ENCODE measurements at places on chromosomes 13 and 19.
A peak's percentile ranks its signal among the peaks of the same experiment; 100 is the strongest.

DNA sequence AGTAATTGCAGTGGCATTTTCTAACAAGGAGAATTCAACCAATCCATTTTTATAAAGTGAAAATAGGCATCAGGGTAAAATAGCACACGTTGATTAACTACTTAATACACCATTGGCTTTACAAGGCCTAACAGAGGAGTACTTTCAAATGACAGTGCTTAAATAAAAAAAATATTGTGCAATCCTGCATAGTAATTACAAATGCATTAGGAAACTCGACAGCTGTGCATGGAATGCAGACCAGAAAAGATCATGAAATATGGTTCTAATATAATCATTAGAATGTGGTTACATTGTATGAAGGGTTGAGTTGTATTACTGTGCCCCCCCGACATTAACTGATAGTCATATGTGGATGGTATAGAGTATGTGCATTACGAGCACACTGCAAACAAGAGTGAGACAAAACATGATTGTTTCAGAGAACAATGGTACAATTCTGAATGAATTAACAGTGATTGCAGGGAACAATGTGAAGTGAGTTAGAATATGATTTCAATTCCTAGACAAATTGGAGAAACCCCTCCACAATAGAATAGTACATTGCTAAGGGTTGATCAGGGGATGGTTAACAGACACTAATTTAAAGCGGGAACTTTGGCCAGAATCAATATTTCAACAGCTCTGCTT lies 270.6 kb downstream of the GPC5 start:
- no peak for DNase-seq

DNA sequence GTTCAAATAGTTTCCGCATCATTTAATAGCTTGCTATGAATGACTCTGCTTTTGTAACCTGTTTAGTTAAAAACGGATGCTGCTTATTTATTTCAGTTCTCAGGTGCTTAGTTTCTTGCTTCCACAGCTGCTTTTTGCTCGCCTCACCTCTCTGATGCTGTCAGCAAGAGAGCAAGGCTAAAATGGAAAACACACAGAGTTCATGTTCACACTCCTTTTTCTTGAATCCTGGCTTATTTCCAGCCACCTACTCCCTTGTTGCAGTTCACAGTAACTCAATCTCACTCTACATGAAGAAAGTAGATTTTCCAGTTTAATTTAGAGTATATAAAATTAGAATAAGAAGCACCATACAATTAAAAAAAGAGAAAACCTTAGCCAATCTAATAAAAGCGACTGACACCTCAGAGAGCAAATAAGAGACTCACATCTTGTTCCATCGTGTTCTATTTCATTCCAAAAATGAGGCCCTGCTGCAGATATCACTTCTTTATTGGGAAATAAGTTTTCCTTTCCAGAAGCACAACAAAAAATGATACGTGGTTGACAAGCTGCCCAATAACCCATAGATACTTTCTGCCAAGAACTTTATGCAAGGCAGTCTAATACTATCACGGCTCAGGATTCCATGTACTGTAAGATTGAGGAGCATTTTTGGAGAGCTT lies 326.1 kb upstream of the SLITRK1 start:
- DNase-seq, result no peak

GRCh38 chr13:28329395-28330158 lies 165.4 kb downstream of the FLT1 start:
- peak; percentile 97 for DNase-seq

DNA sequence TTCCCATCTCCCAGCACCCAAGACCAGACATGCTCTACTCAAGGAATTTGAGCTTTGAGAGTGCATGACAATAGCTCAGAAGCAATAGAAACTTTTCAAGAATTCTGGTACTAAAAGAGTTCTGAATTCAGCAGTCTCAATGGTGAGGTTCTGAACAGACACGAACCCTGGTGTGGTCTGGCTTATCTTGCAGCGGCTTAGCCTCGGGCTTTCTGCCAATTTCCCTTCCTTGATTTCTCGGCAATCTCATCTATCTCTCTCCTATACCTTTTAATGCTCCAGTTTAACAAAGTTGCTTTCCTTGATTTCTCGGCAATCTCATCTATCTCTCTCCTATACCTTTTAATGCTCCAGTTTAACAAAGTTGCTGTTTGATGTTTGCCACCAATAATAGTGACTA lies 174.6 kb downstream of the SPRY2 start:
- no peak for DNase-seq

DNA sequence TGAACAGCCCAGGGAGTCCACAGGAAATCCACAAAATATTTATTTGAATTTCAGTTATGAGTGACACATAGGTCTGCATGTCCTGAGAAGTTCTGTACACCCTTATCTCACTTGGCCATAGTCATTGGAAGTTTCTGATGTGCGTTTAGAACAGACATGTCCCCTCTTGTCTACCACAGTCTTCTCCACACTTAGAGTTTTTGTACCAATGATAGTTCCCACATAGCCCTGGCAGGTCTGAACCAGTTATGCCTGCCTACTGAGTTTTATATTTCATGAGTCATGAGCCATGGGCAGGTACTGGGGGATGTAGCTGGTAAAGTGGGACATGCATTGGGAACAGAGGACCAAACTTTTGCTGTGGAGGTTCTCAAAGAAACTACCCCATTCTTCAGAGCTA lies 11.3 kb downstream of the ZNF132 start:
- no peak for DNase-seq

- DNase-seq, result no peak
Observed at GRCh38 chr13:44307844-44308243, 65.8 kb upstream of the SERP2 start.

- no peak for DNase-seq
Observed at GRCh38 chr19:11405846-11406643, 13.1 kb downstream of the RGL3 start.

- no peak for DNase-seq
Observed at GRCh38 chr13:101982903-101983302, 418.9 kb downstream of the FGF14 start.

DNA sequence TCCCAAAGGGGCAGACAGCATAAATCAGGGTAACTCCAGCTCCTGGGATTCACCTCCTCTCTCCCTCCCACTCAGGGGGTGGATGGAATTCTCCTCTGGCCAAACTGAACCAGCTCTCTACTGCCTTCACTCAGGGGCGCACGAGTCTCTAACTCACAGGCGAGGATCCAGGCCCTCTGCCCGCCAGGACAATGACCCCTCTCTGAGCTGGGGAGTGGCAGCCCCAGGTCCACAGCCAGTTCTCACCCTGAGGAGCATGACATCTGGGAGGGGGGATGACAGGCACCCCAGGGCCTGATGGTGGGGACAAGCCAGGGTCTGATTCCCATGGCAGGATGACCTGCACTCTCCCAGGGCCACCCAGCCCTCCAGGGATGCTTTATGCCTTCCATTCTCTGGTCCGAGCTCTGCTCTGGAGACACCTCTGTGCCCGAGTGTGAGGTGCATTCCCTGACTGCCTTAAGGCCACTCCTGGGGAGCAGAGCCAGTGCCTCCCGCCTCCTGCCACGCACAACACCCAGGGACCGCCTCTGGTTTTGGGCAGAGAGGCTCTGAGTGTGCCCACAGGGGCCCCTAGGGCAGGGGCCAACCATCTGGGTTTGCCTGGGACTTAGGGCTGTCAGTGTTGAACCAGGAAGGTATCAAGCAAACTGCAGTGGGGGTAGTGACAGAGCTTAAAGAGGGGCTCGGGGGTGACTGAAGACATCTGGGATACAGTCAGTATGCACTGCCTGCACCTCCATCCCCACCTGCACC lies 66.2 kb downstream of the GNG7 start:
- no peak for DNase-seq

DNA sequence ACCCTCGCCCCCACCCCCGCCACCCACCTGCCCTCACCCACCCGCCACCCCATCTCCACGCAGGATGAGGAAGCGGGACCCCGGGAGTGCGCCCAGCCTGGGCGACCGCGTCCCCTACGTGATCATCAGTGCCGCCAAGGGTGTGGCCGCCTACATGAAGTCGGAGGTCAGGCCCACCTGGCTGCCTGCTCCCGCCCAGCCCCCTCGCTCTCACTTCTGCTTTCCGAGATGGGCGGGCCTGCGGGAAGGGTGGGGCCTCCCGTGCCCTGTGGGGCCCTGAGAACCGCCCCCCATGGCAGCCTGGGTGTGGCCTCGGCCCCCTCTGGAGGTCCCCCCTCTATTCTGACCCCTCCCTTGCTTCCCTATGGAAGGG lies 3.1 kb upstream of the SPIB start:
- DNase-seq, result no peak

GRCh38 chr19:31664997-31665396 lies 315.8 kb upstream of the TSHZ3 start:
- DNase-seq, result no peak

- DNase-seq, result no peak
Observed at GRCh38 chr19:47109541-47110375, 3.8 kb downstream of the ZC3H4 start.

DNA sequence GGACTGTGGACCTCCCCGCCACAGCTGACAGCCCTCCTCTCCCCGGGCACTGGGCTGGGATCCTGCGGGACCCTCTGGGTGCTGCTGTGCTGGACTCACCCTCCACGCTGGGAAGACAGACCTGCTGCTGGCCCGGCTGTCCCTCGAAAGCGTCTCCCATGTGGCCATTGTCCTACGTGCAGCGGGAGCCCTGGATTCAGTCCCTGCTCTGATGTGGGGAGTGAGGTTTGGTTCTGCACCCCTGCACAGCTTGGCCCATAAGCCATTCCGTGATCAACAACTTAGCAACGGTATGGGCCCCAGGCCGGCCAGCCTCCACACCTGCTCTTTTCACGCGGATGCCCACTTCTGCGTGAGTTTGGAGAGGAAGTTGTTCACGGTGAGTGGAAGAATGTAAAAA lies 195.2 kb downstream of the TEX29 start:
- DNase-seq, result no peak

GRCh38 chr19:991174-991931 lies 7.2 kb downstream of the WDR18 start:
- DNase-seq, result no peak

DNA sequence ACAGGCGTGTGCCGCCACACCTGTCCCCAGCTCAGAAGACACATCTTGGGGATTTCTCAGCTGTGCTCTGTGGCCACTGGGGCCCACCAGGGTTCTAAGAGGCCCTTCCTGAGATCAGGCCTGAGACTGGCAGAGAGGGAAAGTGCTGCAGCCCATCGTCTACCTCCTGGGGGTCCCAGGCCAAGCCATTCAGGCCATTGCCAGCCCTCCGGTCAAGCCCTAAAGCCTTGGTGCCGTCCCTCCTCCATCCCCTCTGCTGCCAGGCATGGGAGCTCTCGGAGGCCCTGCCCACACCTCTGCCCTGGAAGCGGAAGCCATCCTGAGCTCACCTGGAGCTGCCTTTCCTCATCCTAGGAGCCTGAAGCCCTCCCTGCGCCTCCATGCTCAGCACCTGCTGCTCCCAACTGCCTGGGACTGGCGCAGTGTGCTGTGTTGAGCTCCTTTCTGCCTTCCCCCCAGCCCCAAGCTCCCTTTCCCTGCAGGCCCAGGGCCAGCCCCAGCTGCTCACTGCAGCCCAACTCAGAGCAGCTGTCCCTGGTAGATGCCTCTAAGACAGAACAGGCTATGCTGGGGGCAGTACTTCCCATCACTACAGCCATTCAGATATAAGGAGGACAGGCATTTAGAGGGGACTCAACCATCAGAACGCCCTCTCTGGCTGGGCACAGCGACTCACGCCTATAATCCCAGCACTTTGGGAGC lies 2.9 kb downstream of the SLC7A9 start:
- DNase-seq, result no peak

DNA sequence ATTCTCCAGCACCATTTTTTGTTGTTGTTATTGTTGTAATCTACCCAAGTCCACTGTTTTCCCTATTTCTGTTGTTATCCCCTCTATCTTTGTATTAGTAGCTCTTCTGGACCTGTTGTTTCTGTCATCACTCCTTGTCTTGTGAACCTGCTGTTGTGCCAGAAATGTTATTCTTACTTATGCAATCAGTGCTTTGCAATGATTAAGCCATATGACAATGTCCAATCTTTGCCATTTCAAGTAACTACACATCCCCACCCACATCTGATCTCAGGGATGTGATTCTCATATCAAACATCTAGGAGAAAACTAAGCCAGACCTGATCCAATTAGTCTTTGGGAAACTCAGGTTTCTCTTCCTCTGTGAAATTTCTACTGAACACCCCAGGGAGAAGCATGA lies 472.6 kb upstream of the KLHL1 start:
- DNase-seq, result no peak

DNA sequence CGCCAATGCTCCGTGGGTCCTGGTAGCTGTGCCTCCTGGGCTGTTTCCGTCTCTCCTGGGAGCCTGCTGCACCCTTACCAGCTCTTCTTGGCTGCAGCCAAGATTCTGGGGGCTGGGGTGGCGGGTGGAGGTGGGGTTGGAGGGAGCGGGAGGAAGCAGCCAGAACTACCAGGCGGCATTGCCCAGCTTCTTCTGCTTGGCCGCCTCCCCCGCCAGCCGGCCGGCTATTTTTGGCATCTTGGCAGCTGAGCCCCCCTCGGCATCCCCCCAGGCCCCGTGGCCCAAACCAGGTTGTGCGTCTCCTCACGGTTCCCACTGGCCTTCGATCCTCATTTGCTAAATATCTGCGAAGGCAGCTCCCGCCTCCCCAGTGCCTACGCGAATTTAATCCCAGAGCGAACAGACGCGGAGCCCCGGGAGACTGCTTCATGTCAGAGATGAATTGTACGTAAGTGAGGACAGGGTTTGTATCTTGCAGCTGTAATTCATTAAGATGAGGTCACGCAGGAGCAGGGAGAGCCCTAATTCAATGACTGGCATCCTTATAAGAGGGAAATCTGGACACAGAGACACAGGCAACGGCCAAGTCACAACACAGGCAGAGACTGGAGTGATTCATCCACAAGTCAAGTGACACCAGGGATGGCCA lies 12.8 kb upstream of the PEAK3 start:
- peak; percentile 62 for DNase-seq

- DNase-seq, result no peak
Observed at GRCh38 chr13:96072392-96072791, 17.5 kb upstream of the HS6ST3 start.

- DNase-seq, result no peak
Observed at GRCh38 chr13:102561933-102562332, 34.9 kb upstream of the TPP2 start.

DNA sequence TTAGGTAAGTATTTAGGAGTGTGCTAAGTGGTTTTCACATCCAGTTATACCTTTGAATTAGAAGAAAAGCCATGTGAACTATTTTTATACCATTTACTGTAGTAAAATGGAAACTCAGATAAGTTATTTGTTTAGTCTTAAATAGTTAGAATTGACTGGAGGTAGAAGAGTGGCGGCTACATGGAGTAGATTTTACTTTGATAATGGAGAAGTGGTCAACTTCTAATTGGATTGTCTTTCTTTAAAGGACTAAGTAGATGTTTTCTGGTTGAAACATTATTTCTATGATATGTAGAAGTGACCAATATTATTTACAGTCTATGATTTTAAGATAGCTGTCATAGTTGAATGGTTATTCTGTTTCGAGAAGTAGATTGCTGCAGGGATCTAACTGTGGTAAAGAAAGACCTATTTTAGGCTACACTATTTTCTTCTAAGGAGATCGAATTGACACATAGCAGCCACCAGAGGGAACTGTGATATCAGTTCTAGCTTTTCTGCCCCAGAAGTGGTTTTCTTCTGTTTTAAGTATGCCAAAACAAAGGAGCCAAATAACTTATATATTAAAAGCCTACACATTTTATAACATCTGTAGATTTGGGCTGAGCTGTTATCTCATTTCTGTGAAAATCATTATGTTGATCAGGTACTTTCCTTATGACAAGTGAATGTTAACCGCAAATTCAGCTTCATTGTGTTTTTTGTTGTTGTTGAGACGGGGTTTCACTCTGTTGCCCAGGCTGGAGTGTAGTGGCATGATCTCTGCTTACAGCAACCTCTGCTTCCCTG lies 26.1 kb downstream of the ZMYM2 start:
- DNase-seq, result peak; percentile 3

- no peak for DNase-seq
Observed at GRCh38 chr19:35608251-35608650, 4.3 kb upstream of the HAUS5 start.

Measured in AG09309 (cell line).